ENCODE measurements at places on chromosomes 4 and X. TPM values are rescaled to one million over a fixed set of nuclear protein-coding genes. Genes with fewer than 3 reads are reported as not detected.

Gene MAGEC2
- total RNA-seq, result not detected

Gene PCDH19
- total RNA-seq, result 0.06 TPM

Gene GPR50
- total RNA-seq, result not detected

Gene ZFP92
- 0.67 TPM for total RNA-seq

Gene PPEF1
- total RNA-seq, result 2.6 TPM

Gene TLR2
- 0.10 TPM for total RNA-seq

Gene HPSE
- 4.8 TPM for total RNA-seq

Gene DMP1
- 0.02 TPM for total RNA-seq

Gene KLB
- total RNA-seq, result not detected
